ENCODE measurements at places on chromosomes 1 and 21. TPM values are rescaled to one million over a fixed set of nuclear protein-coding genes. Genes with fewer than 3 reads are reported as not detected.

DNA sequence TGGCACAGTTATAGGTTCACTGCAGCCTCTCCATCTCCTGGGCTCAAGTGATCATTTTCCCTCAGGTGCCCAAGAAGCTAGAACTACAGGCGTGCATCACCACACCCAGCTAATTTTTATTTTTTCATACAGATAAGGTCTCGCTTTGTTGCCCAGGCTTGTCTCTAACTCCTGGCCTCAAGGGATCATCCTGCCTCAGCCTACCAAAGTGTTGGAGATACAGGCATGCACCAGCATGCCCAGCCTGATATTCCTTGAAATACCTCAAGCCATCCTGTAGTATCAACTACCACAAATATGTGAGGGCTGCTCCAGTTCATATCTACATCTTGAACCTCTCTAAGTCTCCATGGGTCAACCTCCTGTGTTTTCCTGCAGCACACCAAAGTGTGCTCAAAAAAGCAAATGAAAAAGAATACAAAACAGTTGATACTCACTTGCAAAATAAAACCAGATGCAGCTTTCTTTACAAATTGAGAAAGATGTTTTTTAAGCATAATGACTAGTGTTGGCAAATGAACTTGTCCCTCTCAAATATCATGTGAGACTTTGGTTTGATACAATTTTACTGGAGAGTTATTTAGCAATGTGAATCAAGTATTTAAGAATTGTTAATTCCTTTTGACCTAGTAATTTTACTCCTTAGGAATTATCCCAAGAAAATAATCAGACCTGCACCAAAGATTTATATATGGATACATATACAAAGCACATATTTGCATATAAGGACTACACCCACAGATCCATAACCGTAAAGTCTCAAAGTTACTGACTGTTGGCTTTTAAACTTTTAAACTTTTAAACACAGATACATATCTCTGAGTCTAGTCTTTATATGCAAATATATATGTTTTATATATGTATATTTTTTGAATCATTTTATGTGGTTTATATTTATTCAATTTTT, 197.7 kb downstream of the NRIP1 start:
- no peaks in the 10 kb centered on the region for H3K36me3 ChIP-seq
- DNase-seq = no peak
- peaks cover 3% of the 10 kb centered on the region for H3K27me3 ChIP-seq
- no peak overlapping the region for H3K27ac ChIP-seq

KCNK2 gene
- total RNA-seq = not detected

TTC39A gene
- 0.33 TPM for total RNA-seq

DNA sequence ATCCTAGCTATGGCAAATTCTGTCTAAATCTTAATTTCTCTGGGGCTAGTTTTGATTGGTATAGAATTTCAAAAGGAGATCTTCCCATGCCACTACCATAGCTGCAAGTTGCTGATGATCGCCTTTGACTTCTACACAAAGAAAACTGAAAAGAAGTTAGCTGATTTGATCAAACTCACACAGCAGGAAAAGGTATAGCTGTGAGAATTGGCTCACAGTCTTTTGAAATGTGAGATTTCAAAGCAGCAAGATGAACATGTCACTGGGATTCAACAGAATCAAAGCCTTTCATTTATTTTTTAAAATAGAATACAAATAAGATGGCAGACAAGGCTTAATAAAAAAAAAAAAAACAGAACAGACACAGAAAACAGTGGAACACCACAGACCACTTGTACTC, 7.5 kb upstream of the RGS1 start:
- H3K27ac ChIP-seq = no peak overlapping the region
- peaks cover 39% of the 10 kb centered on the region for H3K4me1 ChIP-seq
- DNase-seq = no peak
- H3K36me3 ChIP-seq = peaks cover 22% of the 10 kb centered on the region
- no peaks in the 10 kb centered on the region for H3K27me3 ChIP-seq
- H3K4me3 ChIP-seq = no peak overlapping the region

DNA sequence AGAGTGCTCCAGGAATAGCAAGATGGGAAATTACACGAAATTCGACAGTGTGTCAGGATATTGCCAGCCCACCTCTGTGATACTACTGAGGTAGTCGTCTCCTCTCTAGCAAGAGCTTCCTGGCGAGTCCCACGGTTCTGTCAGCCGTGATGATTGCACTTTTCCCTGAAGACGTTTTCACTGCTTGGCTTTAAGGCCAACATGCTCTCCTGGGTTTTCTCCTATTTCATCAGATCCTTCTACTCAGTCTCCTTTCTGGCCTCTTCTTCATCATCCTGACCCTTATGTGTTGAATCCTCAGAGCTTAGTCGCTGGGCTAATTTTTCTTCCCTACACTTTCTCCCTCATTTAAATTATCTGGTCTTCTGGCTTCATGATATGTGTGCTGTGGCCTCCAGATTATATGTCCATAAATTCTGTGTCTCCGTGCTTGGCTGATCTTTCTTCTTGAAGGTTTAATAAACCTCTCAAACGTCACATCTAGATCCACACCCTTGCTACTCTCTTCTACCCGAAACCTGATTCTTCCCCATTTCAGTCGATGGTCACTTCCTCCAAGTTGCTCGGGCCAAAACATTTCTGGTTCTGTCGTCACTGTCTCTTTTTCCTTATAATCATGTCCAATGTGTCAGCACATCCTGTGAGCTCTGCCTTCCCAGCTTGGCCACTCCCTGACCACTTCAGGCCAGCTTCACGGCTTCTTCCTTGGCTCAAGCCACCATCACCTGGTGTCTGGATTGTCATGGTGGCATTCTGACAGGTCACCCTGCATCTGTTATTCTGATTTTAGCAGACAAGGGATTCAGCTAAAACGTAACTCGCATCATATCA, 12.2 kb downstream of the OR2B11 start:
- H3K4me3 ChIP-seq = no peak overlapping the region
- H3K27me3 ChIP-seq = no peaks in the 10 kb centered on the region
- H3K36me3 ChIP-seq = no peaks in the 10 kb centered on the region
- DNase-seq = no peak
- H3K4me1 ChIP-seq = no peaks in the 10 kb centered on the region
- no peak overlapping the region for H3K27ac ChIP-seq

GRCh38 chr1:167169642-167170041, 51.0 kb upstream of the POU2F1 start:
- H3K4me3 ChIP-seq = no peak overlapping the region
- no peaks in the 10 kb centered on the region for H3K4me1 ChIP-seq
- H3K27me3 ChIP-seq = peaks cover 45% of the 10 kb centered on the region
- no peak overlapping the region for H3K27ac ChIP-seq
- H3K36me3 ChIP-seq = no peaks in the 10 kb centered on the region
- DNase-seq = no peak

- no peak overlapping the region for H3K27ac ChIP-seq
- H3K36me3 ChIP-seq = no peaks in the 10 kb centered on the region
- DNase-seq = no peak
- H3K27me3 ChIP-seq = peaks cover 8% of the 10 kb centered on the region
- no peak overlapping the region for H3K4me3 ChIP-seq
Observed at GRCh38 chr1:245201827-245202226, 47.0 kb downstream of the KIF26B start.

DNA sequence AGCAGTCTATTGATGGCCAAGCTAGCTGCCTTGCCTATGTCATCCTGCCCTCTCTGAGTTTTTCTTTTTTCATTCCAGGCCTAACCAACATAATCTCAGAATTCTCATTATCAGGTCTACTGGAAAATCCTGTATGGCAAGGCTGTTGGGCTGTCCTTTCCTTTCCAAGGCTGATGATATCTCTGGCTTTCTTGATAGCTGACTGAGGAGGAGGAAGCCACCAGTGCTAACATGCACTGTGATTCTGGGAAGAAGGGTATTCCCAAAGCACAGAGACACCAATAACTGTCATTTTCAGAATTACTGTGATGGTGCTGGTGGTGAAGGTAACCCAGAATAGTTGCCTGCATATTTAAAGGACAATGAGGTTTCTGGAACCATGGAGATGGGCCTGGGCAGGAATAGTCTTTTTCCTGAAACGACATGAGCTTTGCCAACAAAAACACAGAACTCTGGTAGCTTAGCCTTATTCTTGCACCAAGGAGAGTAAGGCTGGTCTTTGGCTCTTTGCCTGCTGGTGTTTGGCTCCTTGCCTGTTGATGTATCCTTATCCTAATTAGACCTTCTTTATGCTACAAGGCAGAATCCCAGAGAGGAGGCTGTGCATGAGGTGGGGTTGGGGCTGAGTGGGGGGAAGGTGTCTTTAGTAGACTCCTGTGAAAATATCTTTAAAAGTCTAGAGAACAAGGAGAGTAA, 157.4 kb downstream of the TNFSF18 start:
- H3K36me3 ChIP-seq = peaks cover 5% of the 10 kb centered on the region
- H3K4me3 ChIP-seq = no peak overlapping the region
- H3K27me3 ChIP-seq = peaks cover 62% of the 10 kb centered on the region
- H3K4me1 ChIP-seq = peaks cover 29% of the 10 kb centered on the region

- DNase-seq = no peak
- no peaks in the 10 kb centered on the region for H3K36me3 ChIP-seq
- H3K4me3 ChIP-seq = no peak overlapping the region
- H3K27me3 ChIP-seq = peaks cover 45% of the 10 kb centered on the region
Observed at GRCh38 chr1:175390081-175390481, 197.5 kb upstream of the KIAA0040 start.

Measured in activated CD8-positive, alpha-beta memory T cell treated with anti-CD3 and anti-CD28 coated beads, Interleukin-2, amount 10 ng/mL, durations not matched to agents 7 days and 5 days (primary cell).